ENCODE measurements at places on chromosomes 16 and 17.
A peak's percentile ranks its signal among the peaks of the same experiment; 100 is the strongest.

DNA sequence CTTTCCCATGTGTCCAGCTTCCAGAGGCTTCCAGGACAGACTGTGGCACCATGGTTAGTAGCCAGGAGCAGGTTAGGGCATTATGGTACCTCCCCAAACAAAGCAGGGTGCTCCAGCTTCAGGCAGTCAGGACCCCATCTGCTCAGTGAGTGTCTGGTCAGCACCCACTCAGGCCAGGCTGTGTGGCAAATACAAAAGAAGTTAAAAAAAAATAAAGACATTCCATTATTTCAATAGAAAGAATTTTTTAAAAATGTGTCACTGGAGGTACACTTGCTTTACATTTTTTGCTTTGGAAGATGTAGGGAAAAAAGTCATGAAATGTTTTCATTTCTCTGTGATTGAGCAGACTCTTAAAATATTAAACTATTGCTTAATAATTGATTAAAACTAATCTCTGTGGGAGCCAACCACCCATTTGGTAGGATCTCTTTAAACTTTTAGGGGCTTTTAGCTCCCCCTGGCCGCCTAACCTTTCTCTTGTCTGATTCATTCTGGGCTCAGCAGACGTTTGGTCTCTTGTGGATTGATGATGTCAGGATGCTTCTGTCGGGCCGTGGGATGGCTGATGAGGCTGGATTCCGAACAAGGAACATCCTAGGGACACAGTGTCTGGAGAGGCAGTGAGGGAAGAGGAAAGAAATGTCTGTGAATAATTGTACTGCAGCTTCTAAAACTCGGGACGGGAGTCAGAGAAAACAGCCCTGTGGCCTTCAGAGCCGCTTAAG, 28.4 kb upstream of the NPTX1 start:
- no peak for DNase-seq

DNA sequence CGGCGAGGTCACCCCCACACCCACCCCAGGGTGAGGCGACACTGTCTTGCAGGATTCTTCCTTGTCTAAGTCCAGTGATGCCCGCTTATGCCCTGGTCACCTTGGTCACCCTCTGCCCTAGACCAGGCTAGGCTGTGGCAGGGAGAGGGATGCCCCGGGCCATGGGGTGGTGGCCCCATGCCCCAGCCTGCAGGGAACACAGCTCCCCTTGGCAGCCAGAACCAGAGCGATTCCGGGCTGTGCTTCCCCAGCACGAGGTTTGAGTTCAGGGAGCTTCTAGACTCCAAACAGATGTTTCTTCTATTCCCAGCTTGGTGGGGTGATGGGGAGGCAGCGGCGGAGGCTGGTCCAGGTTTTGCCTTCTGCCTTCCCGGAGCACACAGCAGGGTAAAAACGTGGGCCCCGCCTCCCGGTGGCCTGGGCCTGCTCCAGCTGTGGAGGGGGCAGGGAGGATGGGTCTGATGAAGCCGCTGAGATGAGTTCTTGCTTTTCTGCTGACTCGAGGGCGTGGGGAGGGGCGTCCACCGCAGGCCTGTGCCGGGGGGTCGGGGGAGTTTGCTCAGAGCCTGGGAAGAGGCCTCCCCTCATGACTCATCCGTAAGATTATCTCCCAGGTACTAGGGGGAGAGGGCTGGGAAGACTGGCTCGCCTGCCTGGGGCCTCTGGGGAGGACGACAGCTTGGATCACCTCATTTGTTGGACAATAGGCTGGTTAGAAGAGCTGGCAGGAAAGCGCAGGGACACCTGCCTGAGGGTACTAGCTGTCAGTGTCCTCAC, 15.4 kb downstream of the SMTNL2 start:
- peak; percentile 82 for DNase-seq

DNA sequence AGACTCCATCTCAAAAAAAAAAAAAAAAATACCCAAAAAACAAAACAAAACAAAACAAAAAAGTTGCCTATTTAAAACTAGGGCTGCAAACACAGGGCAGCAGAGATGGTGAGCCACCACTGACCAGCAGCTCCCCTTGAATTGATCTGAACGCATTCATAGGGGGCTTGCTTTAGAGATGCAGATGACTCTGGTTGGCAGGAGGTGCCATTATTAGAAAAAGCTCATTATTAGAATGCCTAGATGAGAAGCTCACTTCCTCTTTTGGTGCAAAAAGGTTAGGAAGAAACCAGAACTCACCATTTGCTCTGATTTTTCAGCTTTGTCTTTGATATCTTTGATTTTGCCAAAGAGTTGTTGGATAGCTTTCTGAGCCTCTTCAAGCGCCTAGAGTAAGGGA, 53.1 kb downstream of the VPS53 start:
- DNase-seq, result no peak

DNA sequence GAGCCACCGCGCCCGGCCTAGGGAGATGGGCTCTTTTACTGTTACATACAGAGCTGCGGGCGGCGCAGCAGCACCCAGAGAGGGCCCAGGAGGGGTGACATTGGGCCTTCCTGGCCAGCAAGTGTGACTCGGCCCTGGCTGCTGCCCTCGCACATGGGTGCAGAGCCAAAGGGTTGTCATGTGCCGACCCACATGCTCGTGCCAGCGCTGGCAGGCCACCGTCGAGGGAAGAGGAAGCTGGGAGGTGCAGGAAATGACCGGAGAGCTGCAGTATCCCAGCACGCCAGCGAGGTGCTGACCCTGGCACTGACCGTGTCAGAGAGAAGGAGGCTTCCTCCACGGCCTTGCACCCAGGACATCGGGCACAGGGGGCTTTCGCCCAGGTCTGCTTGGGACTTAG, 8.0 kb downstream of the ENDOV start:
- no peak for DNase-seq

DNA sequence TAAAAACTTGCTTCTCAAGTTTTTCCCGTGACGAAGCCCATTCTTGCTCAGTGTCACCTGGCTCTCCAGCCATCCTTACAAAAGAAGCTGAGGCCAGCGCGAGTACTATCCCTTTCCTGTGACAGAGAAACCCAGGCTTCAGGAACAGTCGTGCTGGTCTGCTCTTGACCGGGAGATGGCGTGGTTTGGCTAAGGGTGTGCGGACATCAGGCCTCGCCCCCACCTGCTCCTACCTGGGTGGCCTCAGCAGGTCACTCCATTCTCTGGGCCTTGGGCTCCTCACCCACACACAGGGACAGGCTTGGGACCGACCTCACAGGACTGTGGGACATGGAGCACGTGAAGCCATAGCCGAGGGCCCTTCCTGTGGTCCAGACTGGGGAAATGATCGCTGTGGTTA, 75.2 kb upstream of the CIBAR2 start:
- no peak for DNase-seq

GRCh38 chr17:44722254-44722653, 13.8 kb downstream of the DBF4B start:
- no peak for DNase-seq

DNA sequence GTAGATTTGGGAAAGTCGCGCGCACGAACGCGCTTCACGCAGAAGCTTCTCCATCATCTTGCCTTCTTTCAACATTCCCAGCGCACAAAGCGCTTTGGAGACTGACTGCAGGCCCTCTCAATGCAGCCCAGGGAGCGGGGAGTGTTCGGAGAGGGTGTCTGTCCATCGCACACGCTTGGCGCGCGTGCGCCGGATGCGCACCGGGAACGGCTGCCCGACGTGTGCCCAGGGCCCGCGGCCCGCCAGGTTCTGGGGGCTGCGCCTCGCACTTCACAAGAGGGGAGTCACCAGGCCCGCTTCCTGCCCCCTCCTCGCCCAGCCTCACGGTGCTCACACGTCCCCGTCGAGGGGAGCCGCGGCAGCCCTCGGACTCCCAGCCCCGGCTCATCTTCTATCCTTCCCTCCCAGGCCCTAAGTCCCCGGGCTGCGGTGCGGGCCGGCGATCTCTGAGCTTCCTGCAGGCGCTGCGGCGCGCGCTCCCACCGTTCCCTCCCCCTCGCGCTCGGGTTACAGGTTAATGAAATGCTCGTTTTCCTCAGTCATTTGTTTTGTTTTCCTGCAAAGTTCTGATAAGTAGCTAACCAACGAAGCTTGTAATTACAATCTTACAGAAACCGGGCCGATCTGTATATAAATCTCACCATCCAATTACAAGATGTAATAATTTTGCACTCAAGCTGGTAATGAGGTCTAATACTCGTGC, 2.8 kb upstream of the IRX3 start:
- DNase-seq, result no peak

DNA sequence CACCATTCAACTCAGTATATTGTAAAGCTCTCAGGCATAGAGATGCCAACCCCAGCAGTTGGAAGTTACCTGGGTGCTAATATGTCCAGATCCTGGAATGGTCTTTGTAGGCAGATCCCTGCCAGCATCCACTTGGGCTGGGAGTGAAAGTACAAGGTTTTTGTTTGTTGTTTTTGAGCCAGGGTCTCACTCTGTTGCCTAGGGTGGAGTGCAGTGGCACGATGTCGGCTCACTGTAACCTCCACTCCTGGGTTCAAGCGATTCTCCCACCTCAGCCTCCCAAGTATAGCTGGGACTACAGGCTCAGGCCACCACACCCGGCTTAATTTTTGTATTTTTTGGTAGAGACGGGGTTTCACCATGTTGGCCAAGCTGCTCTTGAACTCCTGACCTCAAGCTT, 177.6 kb downstream of the IRF8 start:
- DNase-seq, result no peak

DNA sequence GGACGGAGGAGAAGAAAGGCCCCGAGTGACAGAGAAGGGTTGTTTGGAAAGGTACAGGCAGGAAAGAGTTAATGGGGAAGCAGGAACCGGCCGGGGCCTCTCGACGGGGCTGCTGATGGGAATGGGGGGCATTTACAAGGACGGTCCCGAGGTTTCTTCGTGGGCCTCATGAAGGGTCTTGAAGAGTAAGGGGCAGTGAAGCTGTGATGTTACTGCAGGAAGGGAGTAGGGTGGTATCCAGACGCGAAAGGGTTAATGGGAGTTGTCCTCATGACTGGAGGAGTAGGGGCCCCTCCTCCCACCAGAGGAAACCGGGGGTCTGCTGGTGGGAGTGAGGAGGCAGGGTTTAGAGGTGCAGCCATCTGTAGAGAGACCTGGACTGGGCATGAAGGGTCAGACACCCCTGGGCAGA, 481 bp downstream of the PDK2 start:
- no peak for DNase-seq

DNA sequence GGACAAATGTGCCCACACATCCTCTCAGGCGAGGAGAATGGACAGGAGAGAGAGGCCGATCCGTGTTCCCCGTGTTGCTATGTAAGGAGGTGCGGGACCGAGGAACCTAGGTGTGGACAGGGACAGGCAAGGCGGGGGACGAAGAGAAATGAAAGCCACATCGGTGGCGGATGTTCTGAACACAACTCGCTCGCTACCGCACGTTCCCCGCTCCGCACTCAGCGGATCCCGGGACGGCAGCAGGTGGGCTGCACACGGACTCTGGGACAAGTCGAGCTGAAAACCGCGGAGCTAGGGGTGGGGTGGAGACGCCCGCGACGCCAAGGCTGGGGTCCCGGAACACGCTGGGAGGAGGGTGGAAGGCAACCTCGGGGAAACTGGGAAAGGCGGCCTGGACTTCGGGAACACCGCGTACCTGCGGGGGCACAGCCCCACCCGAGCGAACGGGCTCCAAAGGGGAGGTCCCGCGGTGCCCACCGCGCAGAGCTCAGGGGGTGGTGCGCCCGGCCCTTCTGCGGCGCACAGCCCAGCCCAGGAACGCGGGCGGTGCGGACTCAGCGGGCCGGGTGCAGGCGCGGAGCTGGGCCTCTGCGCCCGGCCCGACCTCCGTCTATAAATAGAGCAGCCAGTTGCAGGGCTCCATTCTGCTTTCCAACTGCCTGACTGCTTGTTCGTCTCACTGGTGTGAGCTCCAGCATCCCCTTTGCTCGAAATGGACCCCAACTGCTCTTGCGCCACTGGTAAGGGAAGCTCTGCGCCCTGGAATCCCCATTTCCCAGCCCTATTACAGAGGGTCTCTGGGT, at the start of gene MT1E:
MT1E (plus strand) TSS at position 642 of the 803 bp plus-strand sequence; CDS start at position 713, 71 bp downstream.
- peak; percentile 87 for DNase-seq

- DNase-seq, result no peak
These were observed 179.2 kb downstream of the MAP2K6 start for GRCh38 chr17:69593716-69594115.

- no peak for DNase-seq
These were observed 22.1 kb upstream of the GSG1L start for GRCh38 chr16:28085389-28086171.

GRCh38 chr17:68398691-68399637, 58.3 kb downstream of the WIPI1 start:
- peak; percentile 39 for DNase-seq

Measured in NCI-H226 (cell line).